ENCODE measurements at places on chromosomes 6 and 20.

- peak; percentile 93 for ATAC-seq
These were observed 81.8 kb downstream of the SGK1 start for GRCh38 chr6:134235937-134236751.

- ATAC-seq, result no peak
These were observed 83.3 kb downstream of the DCDC2 start for GRCh38 chr6:24274441-24275083.

DNA sequence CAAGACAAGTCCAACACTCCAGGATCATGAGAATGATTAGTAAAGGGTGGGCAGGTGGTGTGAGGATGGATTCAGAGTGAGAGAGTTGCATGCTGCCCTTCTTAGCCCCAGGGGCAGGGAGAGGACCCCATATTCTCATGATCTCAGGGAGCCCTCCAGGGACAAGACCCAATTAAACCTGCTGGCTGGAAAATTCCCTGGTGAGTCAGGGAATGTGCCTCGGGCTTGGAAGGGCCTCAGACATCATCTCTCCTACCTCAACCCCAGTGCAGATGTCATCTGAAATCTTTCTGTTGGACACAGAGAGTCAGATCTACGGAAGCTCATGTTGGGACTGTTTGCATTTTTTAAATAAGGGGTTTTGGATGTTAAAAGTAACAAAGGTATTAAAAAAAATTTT lies 9.2 kb upstream of the SIRPD start:
- no peak for ATAC-seq

- ATAC-seq, result no peak
These were observed 138.7 kb upstream of the THEMIS start for GRCh38 chr6:128039543-128039942.

- ATAC-seq, result peak; percentile 59
These were observed 39.4 kb upstream of the SPDEF start for GRCh38 chr6:34595332-34596184.

- ATAC-seq, result peak; percentile 18
These were observed 12.0 kb downstream of the ZFP64 start for GRCh38 chr20:52179331-52180179.

DNA sequence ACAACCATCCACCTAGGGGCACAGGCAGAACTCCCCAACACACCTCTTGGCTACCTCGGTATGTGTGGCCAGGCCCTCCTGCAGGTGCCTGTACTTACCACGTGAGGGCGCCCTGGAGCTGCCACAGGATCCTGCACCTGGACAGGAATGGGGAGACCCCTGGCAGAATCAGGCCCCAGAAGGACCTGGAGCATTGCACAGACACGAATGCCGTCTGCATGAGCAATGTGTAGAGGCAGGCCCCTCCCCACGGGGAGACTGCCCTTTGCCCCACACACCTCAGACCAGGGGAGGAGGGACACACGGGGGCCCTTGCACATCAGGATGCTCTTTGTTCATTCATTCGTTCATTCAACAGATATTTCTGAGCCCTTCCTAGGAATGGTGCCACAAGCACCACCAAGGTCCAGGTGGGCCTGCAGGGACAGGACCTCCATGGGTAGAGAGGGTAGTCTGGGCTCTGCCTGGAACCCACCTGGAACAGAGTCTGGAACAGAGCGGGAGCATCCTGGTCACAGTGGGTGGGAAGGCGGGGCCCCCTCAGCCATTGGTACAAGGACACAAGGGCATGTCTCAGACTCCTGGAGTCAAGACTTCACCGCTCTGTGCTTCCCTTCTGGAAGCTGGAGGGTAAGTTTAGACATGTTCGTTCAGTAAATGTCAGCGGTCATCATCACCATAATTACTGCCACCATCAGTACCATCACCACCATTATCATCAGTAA lies 32.3 kb downstream of the YTHDF1 start:
- ATAC-seq, result peak; percentile 54

DNA sequence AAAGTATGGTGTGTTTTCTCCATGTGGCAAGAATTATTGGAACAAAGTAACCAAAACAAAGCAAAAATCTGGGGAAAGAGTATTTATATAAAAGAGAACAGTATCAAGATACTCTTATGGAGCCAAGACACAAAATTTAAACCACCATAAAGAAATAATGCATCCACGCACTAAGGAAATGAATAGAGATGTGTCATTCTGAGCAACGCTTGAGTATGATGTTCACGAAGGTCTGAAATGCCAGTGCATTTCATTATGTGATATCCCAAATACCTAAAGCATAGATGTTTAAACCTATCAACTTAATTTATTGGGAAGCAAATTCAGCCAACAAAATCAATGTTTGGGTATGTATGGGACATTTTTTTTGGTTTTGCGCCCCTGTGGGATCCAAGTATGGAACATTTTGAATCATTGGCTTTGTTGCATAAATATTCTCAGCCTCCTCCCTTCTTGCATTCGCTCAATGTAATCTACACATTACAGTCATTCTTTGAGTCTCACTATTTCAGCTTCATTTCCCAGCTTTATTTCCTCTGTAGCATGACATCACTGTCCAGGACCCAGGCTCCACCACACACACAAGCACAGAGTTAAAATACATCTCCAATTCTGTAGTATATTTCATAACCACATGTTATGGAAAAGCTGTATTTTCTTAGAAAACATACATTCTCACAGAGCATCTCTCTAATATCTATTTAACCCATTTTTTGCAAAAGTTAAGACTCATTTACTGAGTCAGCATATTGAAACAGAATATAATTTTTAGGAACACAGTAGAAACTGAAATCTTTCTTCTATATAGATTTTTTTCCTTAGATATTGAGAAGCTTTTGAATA lies 11.6 kb upstream of the MOXD1 start:
- no peak for ATAC-seq
